ENCODE measurements at places on chromosomes 13 and 19. TPM values are rescaled to one million over a fixed set of nuclear protein-coding genes. Genes with fewer than 3 reads are reported as not detected.

CDX2 gene
- total RNA-seq = not detected

ACTN4 gene
- total RNA-seq = 525 TPM

NLRP5 gene
- total RNA-seq = not detected

RFPL4A gene
- total RNA-seq = not detected

KLK15 gene
- not detected for total RNA-seq

C19orf81 gene
- total RNA-seq = not detected

CYP4F11 gene
- not detected for total RNA-seq

PEG3 gene
- not detected for total RNA-seq

GPR12 gene
- not detected for total RNA-seq
